ENCODE measurements at places on chromosomes 13 and 19.

GRCh38 chr13:30665638-30666037 is 47.9 kb downstream of the USPL1 start:
- no peak for DNase-seq

GRCh38 chr13:81395368-81395767 is 1054.4 kb upstream of the SPRY2 start:
- peak; percentile 22 for DNase-seq

- no peak for DNase-seq
Observed at GRCh38 chr19:3320853-3321252, 45.5 kb upstream of the NFIC start.

DNA sequence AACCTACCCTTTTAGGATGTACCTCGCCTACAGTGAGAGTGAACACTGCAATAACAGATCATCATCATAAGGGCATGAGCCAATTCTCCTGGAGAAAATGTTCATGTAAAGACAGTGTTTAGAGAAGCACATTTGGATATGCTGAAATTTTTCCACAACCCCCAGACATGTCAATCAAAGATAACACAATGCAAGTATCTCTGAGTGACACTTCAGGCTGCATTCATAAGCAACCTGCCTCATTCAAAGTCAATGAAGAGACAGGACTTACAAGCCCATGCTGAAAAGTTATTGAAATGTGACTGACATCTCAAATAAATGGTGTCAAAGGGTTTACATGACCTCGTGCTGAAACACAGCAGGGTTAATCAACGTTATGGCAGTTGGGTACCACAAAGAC is 102.0 kb downstream of the PCDH9 start:
- no peak for DNase-seq

GRCh38 chr19:51473009-51473707 is 5.2 kb upstream of the CEACAM18 start:
- DNase-seq: peak; percentile 34

DNA sequence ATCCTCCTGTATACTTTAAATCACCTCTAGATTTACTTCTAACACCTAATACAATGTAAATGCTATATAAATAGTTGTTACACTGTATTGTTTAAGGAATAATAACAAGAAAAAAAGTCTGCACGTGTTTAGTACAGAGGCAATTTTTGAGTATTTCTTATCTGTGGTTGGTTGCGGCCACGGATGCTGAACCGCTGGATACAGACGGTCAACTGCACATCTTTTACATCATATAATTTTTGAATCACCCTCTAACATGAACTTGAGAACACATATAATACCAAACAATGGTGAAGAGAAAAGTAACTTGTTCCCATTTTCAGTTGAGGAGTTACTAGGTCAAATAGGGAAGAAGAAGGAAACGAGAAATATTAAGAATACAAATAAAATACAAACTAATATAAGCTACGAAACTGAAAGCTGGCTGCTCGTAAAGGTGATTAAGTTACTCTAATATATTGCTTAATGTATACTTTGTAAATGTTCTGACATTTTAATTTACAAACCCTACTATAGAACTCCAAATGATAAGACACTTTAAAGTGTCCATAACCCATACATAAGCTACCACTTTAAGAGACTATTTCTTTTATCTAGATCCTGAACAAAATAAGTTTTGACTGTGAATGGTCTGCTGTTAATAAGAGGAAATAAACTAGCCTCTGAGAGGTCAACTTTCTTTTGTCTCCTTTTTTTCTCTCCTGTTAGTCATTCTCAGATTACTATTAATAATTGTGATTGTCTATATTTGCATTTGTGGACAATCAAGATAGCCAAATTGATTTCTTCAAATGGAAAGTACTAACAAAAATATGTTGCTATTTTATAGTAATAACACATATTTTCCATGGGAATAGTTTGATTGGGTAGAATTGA is 457.4 kb downstream of the DIAPH3 start:
- DNase-seq: no peak

DNA sequence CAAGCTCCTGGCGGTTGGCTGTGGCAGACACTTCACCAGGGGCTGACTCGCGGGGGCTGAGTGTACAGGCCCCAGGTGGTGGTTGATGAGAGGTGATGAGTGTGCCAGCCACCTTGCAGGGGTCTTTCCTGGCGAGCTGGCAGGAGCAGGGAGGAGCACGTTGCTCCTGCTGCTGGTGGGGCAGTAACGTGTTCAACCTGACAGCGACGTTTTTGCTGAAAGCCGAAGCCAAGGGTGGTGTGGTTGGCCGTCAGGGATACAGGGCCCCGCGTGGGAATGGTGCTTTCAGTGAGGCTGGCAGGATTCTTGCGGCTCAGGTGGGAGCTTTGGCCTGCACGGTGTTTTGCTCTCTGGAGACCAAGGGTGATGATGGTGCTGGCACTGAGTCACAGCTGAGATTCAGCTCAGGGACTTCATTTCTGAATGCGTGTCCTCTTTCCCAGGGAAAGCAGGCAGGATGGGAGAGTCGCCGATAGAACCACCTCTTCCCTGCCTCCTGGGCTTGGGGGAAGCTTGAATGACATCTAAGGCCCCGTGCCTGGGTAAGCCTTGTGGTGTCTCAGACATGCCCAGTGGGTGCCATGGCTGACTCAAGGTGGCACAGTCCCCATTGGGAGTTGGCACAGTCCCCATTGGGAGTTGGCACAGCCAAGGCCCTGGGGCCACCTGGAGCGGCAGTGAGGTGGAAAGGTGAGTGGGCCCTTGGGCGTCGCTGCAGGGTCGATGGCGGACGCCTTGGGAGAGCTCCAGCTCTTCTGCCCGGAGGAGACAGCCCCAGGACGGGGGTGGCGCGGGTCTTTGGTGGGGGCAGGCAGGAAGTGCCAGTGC is 8.8 kb downstream of the DAZAP1 start:
- no peak for DNase-seq

DNA sequence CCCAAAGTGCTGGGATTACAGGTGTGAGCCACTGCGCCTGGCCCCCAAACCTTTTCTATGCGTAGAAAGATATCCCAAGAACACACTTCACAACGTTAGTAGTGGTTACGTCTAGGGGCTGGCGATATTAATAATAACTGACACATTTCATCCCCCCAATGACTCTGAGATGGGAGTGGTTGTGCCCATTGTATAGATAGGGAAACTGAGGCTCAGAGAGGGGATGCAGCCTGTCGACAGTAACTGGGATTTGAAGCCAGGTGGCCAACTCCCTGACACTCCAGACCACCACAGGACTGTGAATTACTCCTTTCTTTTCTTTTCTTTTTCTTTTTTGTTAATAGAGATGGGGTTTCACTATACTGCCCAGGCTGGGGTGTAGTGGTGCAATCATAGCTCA is 25.3 kb upstream of the PTPRS start:
- no peak for DNase-seq

- peak; percentile 50 for DNase-seq
Observed at GRCh38 chr19:38648769-38649304, 1.4 kb downstream of the ACTN4 start.

DNA sequence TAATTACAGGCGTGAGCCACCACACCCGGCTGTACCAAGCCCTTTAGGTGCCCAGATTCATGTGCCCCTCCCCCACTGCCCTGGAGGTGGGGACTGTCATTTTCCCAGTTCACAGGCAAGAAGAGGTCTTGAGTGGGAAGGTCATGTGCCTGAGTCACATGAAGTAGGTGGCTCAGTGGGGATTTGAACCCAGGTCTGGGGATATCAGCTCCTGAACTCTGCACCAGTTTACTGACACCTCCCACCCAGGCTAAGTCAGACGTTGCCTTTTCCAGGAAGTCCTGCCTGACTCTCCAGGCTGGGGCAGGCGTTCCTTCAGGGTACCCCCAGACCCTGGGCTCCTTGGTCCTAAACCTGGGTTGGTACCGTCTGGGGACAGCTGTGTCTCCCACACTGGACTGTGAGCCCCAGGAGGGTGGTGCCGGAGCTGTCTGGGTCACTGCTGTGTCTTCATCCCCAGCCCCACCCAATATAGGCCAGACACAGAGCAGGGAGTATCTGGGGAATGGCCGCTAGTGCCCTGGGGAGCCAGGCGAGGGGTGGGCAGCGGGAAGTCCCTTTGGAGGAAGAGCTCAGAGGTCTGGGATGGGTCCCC is 8.6 kb downstream of the VASP start:
- DNase-seq: no peak

GRCh38 chr19:4542896-4543841 is 3.3 kb upstream of the LRG1 start:
- DNase-seq: no peak

GRCh38 chr19:5961969-5962945 is 15.7 kb downstream of the RANBP3 start:
- peak; percentile 56 for DNase-seq

DNA sequence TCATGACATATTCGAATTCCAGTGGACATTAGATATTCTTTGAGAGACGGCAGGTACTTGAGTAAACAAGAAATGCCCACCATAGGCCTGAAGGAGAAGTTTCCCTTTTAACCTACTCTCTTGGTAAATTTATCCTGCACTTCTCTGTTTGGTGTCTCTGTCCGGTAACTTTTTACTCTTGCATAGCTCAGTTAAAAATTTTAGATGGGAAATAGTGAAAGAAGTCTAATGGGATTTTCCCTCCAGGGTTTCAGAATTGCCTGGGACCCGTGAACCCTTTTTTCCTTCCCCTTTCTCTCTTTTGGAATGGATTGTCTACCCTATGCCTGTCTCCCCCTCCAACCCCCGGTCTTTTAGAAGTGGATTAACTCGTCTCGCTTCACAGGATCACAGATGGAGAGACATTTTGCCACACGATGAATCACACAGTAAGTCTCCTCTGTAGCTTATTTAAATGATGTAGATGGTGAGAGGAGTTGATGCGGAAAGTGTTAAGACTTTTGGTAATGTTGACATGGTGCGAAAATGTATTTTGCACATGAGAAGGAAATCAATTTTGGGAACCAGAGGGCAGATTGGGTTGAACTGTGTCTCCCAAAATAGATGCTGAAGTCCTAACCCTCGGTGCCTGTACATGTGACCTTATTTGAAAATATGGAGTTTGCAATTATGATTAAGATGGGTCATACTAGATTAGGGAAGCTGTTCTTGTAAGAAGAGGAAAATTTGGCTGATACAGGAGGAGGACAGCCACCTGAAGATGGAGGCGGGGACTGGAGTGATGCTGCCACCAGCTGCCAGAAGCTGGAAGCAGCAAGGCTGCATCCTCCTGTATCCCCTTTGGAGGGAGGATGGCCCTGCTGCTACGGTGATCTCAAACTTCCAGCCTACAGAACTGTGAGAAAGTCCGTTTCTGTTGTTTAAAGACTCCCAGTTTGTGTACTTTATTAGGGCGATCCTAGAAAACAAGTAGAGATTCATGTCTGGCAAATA is 711 bp upstream of the MIPEP start:
- DNase-seq: no peak

GRCh38 chr19:45180936-45181335 is 2.4 kb downstream of the BLOC1S3 start:
- DNase-seq: no peak

DNA sequence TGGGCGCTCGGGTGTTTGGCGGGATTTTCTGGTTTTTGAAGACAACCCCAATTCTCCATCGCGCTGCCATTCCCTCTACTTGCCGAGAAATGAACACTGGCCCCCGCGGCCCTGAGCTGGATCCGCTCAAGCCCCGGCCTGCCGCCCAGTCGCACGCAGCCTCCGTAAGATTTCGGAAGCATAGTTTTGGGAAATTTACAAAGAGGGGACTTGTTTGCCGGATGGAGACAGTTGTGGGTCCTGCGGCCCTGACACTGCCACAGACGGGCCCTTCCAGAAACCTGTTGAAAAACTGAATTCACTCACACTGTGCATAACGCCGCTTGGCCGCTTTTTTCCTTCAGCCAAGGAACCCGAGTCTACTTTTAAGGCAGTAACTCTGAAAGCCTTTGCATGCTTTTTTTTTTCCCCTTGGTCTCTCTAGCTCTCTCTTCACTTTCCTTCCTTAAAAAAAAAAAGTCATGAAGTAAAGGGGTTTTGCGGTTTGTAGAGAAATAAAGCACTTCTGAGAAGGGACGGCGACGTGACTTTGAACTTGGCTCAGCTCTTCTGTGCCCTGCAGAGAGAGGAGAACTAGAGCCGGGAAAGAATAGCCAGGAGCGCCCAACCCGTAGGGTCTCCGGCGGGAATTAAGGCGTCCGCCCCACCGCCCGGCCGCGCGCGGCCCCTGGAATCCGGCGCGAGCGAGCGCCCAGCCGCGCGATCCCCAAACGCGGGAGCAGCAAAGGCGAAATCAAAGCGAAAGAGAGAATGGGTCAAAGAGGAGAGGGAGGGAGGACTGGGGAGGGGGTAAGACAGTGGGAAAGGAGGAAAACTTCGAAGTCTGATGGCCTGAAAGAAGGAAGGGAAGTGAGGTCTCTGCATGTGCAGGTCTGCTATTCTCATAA is 3.4 kb upstream of the ZIC2 start:
- no peak for DNase-seq

DNA sequence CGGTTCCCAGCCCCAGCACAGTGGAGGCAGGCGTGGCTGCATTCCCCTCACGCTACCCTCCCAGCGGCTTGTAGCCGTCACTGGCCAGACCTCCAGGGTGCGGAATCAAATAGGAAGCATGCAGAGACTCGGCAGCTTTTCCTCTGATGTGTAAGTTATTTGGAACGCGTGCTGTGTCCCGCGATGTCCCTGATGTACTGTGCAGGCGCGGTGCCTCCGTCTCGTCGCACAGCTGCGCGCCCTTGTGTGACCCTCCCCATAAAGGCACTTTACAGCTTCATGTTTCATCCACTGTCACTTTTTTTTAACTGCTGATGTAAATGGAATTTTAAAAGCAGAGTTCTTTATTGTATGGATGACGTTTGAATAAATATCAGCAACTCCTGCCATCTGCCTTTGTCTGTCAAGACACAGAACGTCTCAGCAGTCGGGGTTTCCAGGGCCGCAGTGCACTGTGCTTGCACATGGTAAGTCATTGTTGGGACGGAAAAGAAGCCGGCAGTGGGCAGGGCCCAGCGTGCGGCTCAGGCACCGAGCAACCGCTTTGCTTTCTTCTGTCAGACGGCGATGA is 7.3 kb upstream of the F7 start:
- no peak for DNase-seq

GRCh38 chr13:97986835-97987234 is 33.4 kb downstream of the IPO5 start:
- no peak for DNase-seq

DNA sequence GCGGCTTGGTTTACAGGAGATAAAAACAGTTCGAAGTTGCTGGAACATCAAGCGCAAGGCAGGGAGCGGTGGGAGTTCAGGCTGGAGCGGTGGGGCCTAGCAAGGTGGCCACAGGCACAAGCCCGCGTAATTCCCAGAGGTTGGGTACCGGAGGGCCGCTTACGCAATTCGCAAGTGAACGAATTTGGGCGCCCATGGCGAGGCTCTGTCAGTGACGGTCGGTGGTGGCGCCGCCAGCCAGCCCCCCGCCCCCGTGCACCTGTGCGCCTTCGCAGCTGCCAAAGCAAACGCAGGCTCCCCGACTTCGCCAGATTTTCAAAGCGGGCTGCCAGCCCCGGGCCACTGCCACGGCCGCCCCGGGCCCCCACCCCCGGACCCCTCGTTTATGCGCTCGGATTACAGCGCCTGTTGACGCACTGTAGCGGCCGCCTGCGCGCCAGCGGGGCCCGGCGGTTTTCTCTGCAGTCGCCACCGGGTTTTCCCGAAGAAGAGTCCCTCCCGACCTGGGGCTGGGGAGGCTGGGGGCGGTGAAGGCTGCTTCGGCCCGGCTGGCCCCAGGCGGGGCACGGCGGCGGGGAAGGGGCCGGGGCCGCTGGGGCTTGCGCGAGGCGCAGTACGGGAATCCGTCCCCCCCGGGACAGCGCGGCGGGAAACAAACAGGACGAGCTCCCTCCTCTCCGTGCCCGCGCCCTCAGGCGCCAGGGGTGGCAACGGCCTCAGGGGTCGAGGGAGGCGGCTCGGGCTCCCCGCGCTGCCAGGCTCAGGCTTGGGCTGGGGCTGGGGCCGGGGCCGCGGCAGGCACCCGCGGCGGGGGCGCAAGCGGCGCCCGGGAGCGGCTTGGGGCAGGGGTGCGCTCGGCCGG is 709 bp downstream of the N4BP2L1 start:
- DNase-seq: no peak

- no peak for DNase-seq
Observed at GRCh38 chr13:24678151-24678550, 2.1 kb upstream of the ATP12A start.

Measured in A172 (cell line).